ENCODE measurements at places on chromosomes 1 and 21.

DNA sequence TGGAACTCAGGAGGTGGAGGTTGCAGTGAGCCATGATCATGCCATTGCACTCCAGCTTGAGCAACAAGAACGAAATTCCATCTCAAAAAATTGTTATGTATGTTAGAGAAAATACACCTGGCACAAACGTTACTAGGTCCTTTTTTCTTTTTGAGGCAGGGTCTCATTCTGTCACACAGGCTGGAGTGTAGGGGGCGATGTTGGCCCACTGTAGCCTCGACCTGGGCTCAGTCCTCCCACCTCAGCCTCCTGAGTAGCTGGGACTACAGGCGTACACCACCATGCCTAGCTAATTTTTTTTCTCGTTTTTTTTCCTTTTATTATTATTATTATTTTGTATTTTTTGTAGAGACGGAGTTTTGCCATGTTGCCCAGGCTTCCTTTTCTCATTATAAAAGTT, 4.4 kb downstream of the HAX1 start:
- DNase-seq = no peak

- DNase-seq = no peak
These were observed 44.0 kb downstream of the TRAF5 start for GRCh38 chr1:211370669-211371068.

DNA sequence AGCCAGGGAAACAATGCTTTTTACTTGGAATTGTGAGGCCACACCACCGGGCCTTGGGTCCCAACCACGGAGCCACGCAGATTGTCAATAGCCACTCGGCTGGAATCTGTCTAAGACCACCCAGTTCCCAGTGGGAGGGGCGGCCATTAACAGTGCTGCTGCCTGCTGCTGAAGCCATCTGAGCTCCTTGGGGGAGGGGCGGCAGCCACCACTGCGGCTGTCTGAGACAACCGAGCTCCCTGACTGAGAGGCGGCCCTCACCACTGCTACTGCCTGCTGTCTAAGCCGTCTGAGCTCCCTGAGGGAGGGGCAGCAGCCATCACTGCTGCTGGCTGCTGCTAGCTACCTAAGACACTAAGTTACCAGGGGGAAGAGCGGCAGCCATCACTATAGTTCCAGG, 64.3 kb downstream of the DMRTA2 start:
- DNase-seq = no peak

DNA sequence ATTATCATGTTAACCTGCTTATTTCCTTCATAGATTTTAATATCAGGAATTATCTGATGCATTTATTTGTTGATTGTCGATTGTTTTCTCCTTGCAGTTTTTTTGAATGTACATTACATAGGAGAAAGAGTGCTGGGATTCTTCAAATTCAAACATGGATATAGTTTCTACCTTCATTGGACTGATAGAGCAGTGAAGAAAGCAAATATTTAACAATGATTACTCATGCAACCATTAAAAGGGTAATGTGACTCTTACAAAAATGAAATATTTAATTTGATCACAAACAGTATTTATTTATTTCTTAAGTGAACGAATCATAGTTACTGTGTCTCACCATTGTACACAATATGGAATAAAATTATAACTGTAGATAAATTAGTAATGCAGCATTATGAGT, 350.9 kb downstream of the BRINP3 start:
- DNase-seq = no peak

- DNase-seq = no peak
These were observed 1.8 kb downstream of the KPRP start for GRCh38 chr1:152759453-152760173.

- DNase-seq = no peak
These were observed 65.5 kb upstream of the RGS7 start for GRCh38 chr1:241422470-241422869.

DNA sequence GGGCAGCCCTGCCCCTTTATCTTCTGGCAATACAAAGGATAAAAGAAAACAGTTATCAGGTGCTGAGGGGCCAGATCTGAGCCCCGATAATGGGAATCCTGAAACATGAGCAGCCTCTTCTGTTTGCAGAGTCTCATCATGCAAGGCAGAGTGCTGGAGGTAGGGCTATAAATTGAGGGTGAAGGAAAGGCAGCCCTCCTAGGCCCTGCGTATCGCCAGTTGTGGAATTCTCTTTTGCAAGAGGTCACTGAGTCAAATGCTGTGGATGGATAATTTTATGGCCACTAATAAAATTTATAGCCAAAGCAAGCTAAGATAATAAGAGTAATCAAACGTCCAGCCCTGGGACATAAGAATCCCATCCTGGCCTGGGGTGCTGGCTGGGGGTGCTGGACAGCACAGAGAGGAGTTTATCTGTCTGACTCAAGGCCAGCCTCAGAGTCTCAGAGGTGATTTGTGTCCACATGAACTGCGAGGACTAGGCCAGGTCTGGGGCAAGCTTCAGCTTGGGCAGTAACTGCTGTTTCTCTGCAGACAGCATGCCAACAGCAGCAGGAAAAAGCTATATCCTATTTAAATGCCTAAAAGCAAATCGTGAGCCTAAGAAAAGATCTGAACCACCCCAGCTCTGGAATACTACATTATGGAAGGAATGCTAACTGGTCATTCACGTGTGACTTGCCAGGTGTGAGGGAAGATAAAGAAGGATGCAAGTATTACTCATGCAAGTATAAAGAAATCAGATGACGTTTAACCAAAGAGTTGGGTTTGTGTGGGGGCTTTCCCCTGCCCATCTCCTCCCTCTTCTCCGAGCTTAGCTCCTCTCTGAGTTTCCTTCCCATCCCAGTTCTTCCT, 254.8 kb downstream of the KIF26B start:
- no peak for DNase-seq

GRCh38 chr1:201126832-201127754, at the start of gene ASCL5:
Gene ASCL5 (minus strand): TSS chr1:201127184. CDS start chr1:201115372, 11,812 bp downstream.
- DNase-seq = no peak
